ENCODE measurements at places on chromosomes 11 and 22.
A peak's percentile ranks its signal among the peaks of the same experiment; 100 is the strongest.

GRCh38 chr11:26037716-26038115 lies 294.2 kb upstream of the ANO3 start:
- no peak for DNase-seq

- no peak for DNase-seq
Measured at GRCh38 chr11:67256477-67257135, 9.7 kb upstream of the GRK2 start.

- no peak for DNase-seq
Measured at GRCh38 chr11:120273432-120273831, 33.5 kb downstream of the POU2F3 start.

DNA sequence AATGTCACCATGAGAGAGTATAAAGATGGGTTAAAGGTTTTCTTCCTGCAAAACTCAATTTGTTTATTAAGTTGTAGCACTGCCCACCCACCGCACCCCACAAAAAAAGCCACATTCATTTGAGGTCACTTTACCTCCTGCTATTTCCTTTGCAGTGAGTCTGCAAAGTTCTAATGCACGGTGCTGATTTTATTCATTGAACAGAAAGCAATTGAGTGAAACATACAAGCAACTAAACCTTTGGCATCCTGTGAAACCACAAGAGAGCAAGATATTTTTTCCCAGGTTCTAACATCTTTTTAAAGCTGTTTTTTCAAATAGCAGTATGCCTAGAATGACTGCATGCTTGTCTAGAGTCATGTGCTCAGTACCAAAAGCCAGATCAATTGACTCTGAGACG lies 39.0 kb downstream of the RRAS2 start:
- no peak for DNase-seq

GRCh38 chr11:86212019-86212611 lies 32.4 kb upstream of the EED start:
- DNase-seq: no peak

- DNase-seq: no peak
Measured at GRCh38 chr11:114080769-114081168, 21.3 kb downstream of the ZBTB16 start.

- DNase-seq: no peak
Measured at GRCh38 chr11:103453915-103454709, 344.9 kb downstream of the DYNC2H1 start.

DNA sequence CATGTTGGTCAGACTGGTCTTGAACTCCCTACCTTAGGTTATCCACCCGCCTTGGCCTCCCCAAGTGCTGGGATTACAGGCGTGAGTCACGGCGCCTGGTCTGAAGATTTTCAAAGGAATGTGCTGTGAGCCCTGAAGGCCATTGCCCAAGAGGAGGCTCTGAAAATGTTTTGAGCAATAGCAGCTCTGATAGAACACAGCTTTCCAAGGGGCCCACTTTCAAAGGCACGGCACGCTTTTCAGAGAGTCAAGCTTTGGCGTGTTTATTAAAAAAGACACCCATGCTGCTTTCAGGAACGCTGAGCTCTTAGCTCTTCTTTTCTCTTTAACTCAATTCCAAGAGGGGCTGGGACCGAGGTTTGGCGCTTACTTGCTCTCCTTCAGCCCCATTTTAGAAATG lies 73.8 kb upstream of the CDON start:
- no peak for DNase-seq

DNA sequence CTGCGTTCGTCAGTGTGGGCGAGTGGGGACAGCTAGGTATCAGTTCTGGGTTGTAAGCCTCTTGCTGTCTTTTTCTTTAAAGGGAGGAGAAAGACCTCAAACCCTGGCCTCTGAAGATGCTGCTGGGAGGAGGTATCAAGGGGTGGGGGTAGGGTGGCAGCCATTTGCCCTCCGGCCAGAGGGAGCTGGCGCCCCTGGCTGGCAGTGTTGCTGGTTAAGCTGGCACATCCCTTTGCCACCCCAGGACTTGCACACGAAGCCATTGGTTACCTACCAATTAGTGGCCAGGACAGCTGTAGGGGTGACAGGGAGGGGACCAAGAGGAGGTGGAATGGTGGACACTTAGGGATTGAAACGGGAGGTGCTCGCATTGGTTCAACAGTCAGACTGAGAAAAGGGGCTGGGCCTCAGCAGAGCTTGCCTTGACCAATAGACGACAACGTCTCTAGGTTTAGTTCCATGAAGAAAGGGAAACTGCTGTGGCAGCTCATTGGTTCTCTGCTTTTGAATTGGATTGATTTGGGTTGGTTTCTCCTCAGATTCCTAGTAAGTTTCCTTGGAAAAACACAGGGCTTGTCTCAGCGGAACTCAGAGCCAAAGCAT lies 77.9 kb downstream of the ST3GAL4 start:
- no peak for DNase-seq

- no peak for DNase-seq
Measured at GRCh38 chr11:77501758-77502157, 27.9 kb upstream of the PAK1 start.

- DNase-seq: peak; percentile 48
Measured at GRCh38 chr11:60984149-60984548, 12.7 kb downstream of the CD6 start.

DNA sequence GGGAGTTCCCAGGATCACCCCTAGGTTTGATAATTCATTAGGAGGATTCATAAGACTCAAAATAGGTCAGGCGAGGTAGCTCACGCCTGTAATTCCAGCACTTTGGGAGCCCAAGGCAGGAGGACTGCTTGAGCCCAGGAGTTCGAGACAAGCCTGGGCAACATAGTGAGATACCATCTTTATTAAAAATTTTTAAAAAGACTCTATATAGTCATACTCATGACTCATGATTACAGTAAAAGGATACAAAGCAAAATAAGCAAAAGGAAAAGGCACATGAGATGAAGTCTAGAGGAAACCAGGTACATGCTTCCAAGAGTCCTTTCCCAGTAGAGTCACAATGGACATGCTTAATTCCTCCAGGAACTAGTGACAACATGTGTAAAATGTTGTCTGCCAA lies 13.9 kb upstream of the PTS start:
- DNase-seq: no peak

DNA sequence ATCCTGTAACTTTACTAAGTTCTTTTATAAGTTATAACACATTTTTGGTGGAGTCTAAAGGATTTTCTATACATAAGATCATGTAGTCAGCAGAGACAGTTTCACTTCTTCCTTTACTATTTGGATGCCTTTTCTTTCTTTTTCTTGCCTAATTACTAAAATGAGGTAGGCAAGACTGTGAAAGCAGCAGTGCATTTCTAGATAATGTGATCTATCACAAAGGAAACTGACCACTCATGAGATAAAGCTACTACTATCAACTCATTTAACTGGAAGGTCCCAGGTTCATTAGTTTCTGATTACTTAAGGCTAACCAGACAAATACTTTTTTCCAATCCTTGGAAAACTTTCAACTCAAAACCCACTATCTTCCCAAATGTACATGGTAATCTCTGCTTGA lies 196.2 kb upstream of the E2F8 start:
- no peak for DNase-seq

DNA sequence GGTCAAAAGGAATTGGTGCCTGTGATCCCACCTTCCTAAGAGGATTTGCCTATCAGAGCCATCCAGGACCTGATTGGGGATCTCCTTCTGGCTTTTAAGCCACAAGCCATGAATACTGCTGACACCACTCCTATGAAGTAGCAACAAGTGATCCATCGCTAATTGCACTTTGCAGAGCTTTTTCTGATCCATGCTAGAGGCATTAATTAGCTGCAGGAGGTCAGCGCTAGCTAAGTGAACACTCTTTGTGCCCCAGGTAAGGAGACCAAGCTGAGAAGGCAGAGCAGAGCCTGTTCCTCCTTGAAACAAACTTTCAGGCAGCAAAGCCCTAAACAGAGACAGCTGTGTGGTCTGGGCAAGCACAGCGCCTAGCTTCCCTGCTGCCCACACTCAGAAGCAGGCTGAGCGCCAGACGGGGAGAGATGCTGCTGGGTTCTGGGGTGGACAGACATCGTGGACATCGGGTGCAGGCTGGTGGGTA lies 122.2 kb downstream of the ABTB2 start:
- DNase-seq: no peak

DNA sequence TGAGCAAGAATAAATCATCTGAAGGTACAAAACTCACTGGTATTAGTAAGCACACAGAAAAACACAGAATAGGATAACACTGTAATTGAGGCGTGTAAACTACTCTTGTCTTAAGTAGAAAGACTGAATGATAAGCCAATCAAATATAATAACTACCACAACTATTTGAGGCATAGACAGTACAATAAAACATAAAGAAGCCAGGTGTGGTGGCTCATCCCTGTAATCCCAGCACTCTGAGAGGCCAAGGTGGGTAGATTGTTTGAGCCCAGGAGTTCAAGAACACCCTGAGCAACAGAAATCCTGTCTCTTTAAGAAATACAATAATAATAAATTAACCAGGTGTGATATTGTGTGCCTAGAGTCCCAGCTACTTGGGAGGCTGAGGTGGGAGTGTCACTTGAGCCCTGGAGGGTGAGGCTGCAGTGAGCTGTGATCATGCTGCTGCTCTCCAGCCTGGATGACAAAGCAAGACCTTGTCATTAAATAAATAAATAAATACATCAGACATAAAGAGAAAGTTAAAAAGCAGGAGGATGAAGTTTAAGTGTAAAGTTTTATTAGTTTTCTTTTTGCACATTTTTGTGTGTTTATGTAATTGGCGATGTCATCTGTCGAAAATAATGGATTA lies 390.6 kb downstream of the DYNC2H1 start:
- DNase-seq: no peak

GRCh38 chr22:49204599-49205482 lies 622.8 kb downstream of the BRD1 start:
- DNase-seq: peak; percentile 5

DNA sequence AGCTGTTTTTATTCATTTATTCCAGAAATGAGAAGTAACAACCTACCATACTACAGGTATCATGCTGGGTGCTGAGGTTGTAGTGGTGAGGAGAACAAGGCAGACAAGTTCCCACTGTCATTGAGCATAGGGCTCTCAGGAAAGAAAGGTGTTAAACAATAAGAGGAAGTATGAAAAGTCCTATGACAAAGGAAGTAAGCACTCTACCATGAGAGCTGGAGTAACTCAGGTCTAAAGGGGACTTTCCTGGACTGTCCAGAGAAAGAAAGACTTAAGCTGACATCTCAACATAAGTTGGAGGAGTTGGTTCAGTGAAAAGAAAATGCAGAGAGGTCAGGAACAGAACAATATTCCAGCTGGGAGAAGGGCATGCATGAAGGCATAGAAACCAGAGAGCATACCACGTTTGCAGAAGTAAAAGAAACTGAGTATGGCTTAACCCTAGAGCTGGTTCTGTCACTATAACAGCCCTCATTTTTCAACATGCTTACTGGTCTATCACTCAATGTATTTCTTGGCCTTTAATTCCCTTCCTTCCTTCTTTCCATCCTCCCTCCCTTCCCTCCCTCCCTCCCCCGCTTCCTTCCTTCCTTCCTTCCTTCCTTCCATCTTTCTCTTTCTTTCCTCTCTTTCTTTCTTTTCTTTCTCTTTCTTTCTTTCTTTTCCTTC lies 137.8 kb upstream of the BDNF start:
- no peak for DNase-seq

GRCh38 chr22:46524203-46524740 lies 13.1 kb downstream of the CELSR1 start:
- DNase-seq: no peak

- DNase-seq: no peak
Measured at GRCh38 chr22:48488149-48488551, 1339.5 kb downstream of the BRD1 start.

DNA sequence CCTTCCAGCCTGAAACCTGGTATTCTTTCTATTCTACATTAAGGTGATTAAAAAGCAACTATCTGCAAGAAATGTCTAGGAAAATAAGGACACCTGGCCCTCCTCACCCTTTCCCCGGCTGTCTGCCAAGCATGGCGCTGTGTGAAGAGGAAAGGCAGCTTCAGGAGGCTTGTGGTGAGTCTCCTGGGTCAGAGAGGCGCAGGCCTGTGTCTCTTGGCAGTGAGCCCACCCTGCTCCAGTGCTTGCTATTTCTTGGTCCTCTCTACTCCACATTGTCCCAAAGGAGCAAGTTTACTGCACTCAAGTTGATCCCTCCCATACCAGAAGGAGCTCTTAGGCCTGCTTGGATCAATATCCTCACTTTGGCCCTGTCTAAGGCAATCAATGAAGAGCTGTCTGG lies 520.7 kb upstream of the B3GAT1 start:
- no peak for DNase-seq

DNA sequence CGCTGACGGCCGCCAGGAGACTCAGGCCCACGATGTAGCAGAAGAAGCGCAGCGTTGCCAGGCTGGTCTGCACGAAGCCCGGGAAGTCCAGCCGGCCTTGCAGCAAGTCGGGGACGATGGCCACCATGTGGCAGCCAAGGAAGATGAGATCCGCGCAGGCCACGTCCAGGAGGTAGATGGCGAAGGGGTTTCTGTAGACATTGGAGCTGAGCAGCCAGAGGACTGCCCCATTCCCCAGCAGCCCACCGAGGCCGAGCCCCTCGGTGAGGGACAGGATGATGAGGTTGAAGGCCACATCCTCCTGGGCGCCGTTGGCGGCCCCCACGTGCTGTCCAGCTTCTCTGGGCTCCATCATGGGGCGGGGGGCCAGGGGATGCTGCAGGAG lies 3.8 kb downstream of the MRGPRE start:
- DNase-seq: no peak

GRCh38 chr11:61361237-61361740 lies 393 bp downstream of the CYB561A3 start:
- DNase-seq: no peak

DNA sequence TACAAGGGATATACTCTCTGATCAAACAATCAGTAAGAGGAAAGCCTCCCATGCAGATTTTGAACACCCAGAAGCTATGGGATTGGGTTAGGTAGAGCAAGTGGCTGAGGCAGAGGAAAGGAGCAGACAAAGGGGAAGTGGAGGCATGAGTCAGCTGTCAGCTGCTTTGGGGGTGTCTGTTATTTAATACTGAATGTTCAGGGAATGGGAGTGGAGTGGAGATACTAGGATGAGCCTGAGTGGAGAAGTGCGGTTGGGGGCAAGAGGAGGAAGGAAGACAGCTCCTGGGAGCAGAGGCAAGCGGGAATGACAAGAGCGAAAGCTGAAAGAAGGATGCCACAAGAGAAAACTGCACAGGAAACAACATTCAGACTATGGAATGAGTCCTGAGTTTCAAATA lies 22.7 kb upstream of the TMPRSS5 start:
- no peak for DNase-seq
